ENCODE measurements at places on chromosomes 11 and 22. TPM values are rescaled to one million over a fixed set of nuclear protein-coding genes. Genes with fewer than 3 reads are reported as not detected.

Gene LRRC10B
- total RNA-seq, result 0.98 TPM

DNA sequence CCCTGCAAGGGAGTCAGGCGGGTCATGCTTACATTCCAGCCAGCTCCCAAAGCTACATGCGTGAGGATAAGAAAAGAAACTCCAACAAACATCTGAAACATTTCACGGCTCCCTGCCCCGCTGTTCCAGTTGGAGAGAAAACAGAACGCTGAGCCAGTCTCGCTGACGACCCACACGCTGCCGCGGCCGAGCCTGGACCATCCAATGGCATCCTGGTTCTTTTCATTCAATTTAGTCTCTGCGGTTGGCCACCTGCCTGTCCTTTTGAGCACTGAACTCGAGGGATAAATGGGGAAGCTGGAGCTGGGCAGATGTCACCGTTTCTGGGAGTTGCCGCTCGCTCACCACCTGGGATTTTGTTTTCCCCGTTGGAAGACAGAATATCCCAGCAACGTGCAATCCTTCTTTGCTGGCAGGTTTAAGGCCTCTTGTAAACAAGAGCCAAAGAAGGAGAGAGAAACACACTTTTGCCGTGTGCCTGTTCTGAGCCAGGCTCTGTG, 45.3 kb upstream of the SHISAL1 start:
- peak; percentile 48 for DNase-seq

DNA sequence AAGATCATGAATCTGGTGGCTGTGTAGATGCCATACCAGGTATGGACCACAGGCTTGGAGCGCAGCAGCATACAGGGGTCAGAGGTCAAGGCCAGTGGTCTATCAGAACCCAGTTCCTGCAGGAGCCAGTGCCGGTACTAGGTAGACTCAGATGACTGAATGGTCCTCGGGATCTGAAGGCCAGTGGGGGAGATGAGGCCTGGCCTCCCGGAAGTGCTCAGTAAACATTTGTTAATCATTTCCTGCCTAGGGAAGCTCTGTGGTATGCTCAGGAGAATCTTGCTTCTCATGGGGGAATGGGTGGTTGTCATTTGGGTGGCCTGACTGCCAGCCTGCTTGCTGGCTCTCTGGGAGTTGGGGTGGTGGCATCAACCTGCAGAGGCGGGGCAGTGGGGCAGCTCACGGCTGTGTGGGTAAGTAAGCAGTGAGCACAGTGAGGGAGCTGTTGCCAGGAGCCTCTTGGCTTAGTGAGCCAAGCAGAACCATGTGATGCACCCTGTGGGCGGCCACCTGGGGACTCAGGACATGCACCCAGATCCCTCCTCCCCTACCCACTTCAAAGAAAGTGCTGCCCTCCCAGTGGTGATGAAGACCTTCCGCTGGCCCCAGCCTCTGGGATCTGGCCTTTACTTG, 33.0 kb downstream of the PTPRJ start:
- no peak for DNase-seq

- no peak for DNase-seq
These were observed 815.8 kb downstream of the METTL15 start for GRCh38 chr11:28924004-28924403.

Gene ARHGAP42
- 120 TPM for total RNA-seq

DNA sequence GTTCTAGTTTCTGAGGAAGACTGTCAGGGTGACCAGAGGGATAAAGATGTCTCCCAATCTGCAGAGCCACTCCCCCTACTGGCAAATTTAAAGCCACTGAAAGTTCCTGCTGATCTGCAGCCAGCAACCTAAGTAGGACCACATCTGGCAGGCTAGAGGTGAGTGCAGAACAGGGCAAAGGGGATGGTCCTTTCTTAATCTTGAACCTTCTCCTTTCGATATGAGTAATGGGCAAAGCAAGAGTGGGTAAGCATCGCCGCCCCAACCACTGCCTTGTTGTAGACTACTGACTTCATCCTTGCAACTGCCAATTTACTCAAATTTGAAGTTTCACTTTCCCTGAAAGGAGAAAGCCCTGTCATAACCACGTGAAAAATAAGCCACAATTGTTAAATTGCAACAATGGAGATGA, 30.7 kb downstream of the SCUBE2 start:
- no peak for DNase-seq

GRCh38 chr11:68448604-68449011, 11.9 kb upstream of the PPP6R3 start:
- DNase-seq, result no peak

Gene NRIP3
- 0.62 TPM for total RNA-seq

DNA sequence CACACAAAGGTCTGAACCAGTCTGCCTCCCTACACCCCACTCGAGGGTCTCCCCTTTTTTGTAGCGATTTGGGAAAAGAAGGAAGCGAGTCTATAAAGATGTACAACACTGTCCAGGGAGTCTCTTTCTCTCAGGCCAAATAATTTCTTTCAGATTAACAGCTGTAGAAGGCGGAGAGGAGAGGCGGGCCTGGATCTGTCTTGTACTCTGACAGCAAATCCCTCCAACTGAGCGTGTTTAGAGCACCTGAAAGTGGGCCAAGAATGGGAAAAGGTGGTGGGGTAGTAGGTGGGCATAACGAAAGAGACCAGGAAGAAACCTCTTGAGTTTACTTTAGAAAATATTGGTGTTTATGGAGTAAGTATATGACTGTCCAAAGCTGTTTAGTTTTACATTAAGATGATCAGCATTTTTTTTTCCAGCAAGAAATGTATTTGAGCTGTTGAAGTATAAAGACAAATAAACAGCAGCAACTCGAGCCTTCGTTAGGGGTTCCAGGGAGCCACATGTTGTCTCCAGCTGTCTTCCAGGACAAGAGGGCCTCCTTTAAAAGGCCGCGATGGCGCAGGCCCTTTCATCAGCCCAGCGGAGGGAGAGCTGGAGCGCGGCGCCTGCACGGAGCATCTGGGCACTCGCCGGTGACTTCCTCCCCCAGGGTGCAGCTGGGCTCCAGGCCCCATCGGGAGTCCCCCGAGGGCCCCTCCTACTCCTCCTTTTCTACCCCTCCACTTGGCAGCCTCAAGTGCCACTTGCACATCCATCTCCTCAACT, 34.9 kb downstream of the SCUBE1 start:
- DNase-seq, result no peak

- no peak for DNase-seq
These were observed 143.3 kb downstream of the FBXO7 start for GRCh38 chr22:32617903-32618302.

Gene LBHD1
- 4.9 TPM for total RNA-seq

Gene GAB4
- 0.85 TPM for total RNA-seq

Gene HBG2
- total RNA-seq, result 6.1 TPM

GRCh38 chr11:14331476-14332136, 27.4 kb downstream of the RRAS2 start:
- no peak for DNase-seq
